ENCODE measurements at places on chromosomes 7 and 10. TPM values are rescaled to one million over a fixed set of nuclear protein-coding genes. Genes with fewer than 3 reads are reported as not detected.

DNA sequence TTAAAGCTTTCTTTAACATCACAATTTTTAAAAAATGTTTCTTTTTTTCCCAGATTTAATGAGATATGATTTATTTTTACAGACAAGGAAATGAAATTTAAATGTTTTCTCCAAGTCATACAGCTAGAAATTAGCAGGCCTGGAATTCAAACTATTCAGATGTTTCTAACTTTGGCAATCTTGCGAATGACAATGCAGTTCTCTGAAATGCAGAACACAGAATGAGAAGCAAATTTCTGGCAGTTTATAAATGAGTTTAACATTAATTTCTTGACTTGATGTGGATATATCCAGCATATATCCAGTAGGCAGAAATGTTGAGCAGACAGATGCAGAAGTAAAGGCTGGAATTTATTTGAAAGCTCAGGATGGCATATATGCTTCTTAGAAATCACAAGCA is 227.5 kb downstream of the THSD7A start:
- DNase-seq = peak; percentile 43

GRCh38 chr7:128265906-128266300 is 24.8 kb downstream of the LEP start:
- no peak for DNase-seq

DNA sequence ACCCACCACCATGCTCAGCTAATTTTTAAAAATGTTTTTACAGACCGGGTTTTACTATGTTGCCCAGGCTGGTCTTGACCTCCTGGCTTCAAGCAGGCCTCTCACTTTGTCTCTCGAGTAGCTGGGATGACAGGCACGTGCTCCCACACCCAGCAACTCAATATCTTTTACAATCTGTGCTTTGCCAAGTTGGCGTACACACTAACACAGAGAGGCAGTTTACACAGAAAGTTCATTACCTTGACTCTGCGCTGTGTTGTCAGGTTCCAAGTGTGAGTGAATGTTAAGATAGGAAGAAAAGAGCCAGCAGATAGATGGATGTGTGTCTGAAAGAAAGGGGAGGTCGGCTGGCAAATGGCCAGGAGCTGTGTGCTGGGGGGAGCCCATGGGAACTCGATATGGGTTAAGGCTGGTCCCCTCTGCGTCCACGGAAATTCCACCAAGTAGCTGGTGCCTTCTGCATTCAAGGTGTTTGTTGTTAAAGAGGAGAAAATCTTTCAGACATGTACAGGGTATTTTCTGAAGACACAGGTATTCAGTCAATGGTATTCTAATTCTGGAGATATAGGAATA is 299.8 kb downstream of the CAMK1D start:
- DNase-seq = no peak

DNA sequence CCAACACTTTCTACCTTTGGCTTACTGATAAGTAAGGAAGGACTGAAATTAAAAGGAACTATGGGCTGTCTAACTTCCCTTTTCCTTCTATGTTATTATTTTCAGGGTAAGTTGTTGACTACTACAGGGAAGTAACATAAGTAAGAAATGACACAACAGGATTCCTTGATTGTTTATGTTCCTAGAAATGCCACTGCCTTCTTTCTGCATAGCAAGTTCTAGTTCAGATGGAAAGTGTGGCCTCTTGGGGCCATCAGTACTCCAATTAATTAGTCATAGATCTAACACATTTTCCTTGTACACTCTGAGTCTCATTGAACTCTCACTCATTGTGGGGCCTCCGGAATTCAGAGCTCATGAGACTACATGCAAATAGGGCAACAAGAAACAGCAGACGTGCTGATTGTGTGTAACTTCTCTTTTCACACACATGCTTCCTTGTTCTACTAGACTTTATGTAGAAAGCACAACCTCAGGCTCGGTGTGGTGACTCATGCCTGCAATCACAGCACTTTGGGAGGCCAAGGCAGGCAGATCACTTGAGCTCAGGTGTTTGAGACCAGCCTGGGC is 35.3 kb upstream of the HIBADH start:
- DNase-seq = no peak

GRCh38 chr10:100568912-100569311 is 33.2 kb downstream of the HIF1AN start:
- DNase-seq = no peak

GRCh38 chr7:16411391-16411790 is 9.9 kb downstream of the CRPPA start:
- DNase-seq = no peak

DNA sequence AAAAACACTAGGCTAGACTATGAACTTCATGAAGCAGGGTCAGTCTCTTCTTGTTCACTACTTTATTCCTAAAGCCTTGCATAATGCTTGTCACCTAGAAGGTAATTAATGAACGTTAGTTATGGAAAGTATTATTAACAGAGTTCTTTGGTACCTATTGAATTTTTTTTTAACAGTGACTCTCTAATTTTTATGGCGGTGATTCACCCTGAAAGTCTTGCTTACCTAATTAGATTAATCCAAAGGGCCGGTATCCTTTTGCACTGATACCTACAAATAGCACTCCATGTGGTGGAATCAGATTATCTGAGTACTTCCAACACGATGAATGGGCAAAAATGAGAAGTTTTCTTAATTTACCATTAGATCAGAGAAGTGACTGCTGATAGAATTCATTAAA is 31.7 kb downstream of the STAM start:
- peak; percentile 52 for DNase-seq

DNA sequence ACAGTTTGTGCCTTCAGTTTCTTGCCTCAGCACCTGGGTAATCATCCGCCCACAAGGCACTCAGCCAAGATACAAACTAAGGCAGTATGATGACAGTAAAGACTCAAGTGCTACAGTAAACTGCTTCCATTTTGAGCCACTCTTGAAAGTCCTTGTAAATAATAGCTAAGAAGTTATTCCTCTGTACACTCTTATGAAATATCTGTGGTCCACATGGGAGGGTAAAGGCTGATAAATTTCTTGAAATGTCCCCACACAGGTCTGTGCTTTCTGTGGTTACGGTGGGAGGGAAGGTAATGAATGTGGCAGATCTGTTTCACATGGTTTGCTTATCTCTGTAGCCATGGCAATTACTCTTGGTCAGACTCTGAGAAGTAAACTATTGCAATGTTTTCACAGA is 551.0 kb upstream of the ZWINT start:
- DNase-seq = no peak

DNA sequence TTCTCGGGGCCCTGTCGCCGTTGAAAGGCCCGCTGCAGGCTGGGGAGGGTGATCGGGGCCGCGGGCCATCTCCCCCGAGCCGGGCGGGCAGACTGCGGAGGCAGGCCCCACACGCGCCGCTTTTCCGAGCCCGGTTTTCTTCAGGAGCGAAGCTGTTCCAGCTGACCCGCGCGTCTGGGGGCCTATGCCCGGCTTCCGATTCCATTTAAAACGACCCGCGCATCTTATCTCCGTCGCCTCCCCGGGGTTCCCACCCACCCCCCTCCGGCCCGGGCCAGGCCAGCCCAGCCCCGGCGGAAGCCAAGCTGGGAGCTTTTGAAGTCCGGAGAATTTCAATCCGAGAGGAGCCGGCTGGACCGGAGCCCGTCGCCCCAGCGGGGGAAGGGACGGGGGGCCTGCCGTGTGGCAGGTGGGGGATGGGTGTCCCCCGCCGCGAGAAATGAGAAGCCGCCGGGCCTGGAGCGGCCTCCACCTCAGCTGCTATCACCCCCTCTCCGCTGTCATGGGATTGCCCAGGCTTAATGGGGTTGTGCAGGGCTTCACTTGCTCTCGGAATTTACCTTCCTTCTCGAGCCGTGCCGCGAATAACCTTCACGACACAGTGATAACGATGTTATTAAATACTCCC is 3.1 kb upstream of the EVX1 start:
- DNase-seq = no peak

GRCh38 chr7:148581624-148582023 is 8.9 kb upstream of the C7orf33 start:
- no peak for DNase-seq

- DNase-seq = no peak
Observed at GRCh38 chr7:40824461-40824860, 689.7 kb downstream of the SUGCT start.

DNA sequence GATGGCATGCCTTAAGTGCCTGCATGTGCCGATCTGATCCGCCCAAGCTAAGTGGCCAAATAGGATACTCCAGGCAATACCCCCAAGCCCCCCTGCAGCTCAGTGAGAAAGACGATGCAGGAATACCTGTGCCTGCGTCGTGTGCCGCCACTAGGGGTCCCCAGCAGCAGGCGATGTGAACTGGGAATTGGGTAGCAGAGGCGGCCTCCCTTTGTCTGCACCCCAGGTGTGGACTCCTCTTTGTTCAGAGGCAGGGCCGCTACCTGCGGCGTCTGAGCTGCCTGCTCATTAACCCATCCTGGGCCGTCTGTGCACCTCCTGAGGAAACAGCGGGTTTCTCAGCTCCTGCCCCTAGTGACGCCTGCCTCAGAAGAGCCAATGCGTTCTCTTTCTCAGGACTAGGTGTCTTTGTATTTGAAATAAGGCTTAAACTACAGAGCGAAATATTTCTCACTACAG is 4.8 kb upstream of the CHN2 start:
- peak; percentile 21 for DNase-seq

DNA sequence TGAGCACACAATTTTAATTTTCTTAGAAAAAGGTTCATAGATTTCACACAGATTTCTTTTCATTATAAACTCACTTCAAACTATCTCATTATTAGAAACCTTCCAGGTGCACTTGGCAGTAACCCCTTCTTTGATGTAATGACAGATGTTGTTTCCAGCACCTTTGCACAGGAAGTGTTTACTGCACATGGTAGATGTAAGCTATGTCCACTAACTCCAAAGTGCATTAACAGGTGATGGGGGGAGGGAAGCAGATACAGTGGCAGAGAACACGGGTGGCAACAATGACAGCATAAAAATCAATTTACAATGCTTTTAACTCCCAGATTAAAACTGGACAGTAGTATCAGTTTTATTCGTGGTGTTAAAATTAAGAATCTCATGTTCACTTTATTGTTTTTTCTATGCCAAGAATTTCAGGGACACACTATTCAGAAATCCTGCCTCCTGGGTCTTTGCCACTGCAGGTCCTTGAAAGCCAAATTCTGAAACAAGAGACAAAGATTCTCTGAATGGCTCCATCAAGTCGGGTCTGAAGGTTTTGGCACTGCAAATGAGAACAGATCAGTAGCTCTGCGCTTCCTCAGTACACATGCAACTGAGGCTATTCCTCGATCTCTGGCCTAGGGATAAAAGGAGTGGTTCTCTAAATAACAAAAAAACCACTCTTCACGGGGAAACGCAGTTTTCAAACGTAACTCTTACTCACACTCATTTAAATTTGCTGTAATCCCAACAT is 187.7 kb downstream of the JAZF1 start:
- no peak for DNase-seq

DNA sequence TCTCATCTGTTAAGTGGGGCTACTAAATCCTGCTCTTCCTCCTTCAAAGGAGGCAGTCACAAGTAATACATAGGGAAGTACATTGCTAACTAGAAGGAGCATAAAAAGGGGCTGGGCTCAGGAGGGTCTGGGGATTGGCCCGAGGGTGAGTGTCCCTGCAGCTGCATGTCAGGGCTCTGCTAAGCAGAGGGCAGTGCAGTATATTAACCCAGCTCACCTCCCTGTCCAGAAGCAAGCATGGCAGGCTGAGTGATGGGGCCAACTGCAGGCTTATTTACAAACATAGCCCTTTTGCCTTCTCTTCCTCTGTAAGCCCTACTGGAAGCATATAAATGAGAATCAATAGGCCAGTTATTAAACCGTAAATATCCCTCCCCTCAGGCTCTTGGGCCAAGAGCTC is 143.2 kb upstream of the PCBD1 start:
- DNase-seq = no peak

DNA sequence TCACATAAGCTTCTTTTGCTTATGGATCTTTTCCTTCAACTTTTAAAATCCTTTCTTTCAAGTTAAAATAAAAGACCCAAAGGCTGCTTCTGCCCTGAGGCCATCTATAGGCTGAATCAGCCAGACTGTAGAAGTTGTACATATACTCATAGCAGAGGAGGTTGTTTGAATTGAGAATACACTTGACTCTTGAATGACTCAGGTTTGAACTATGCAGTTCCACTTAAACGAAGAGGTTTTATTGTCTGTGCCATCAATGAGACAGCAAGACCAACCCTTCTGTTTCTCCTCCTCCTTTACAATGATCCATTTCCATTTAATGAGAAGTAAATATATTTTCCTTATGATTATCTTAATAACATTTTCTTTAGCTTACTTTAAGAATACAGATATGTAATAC is 5.8 kb downstream of the ZNF365 start:
- peak; percentile 64 for DNase-seq

DNA sequence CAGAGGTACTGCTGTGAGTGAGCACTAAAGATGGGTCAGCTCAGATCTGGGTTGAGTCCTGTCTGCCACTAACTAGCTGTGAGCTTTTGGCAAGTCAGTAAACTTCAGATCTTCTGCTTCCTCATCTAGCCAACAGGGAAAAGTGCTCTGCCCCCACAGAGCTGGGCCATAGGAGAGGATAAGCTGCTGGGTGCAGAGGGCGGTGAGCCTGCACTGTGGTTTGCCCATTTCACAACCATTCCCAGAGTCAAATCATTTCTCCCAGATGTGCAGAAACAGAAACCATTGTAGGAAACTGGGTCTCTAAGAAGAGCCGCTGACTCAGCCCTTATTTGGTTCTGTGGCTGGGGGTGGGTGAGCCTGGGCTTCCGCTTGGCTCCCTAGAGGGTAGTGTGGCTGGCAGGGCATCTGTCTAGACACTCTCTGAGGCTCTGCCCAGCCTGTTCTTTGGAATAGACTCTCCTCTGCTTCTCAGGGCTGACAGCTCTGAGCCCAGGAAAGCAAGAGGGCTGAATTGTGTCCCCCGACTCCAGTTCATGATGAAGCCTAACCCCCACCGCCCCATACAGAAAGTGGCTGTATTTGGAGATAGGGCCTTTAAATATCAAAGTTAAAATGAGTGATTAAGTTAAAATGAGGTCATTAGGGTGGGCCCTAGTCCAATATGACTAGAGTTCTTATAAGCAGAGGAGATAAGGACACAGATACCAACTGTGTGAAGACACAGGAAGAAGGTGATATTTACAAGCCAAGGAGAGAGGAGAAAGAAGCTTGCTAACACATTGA is 29.5 kb upstream of the ARHGAP22 start:
- DNase-seq = peak; percentile 77

The H2BK1 gene
- total RNA-seq = not detected

The C7orf33 gene
- total RNA-seq = not detected

The ZNF746 gene
- 21.5 TPM for total RNA-seq

The OR2A7 gene
- 0.50 TPM for total RNA-seq

The KCND2 gene
- 2.1 TPM for total RNA-seq

The DNMBP gene
- 12.9 TPM for total RNA-seq

The LRGUK gene
- under 0.01 TPM for total RNA-seq

The PON1 gene
- not detected for total RNA-seq
